ENCODE measurements at places on chromosomes 3 and 15.

- DNase-seq = peak; percentile 6
Measured at GRCh38 chr15:66253418-66254088, at the start of gene MEGF11. TSS of gene MEGF11 (minus strand) at chr15:66253750. CDS start at chr15:66128403, 125,347 bp downstream.

DNA sequence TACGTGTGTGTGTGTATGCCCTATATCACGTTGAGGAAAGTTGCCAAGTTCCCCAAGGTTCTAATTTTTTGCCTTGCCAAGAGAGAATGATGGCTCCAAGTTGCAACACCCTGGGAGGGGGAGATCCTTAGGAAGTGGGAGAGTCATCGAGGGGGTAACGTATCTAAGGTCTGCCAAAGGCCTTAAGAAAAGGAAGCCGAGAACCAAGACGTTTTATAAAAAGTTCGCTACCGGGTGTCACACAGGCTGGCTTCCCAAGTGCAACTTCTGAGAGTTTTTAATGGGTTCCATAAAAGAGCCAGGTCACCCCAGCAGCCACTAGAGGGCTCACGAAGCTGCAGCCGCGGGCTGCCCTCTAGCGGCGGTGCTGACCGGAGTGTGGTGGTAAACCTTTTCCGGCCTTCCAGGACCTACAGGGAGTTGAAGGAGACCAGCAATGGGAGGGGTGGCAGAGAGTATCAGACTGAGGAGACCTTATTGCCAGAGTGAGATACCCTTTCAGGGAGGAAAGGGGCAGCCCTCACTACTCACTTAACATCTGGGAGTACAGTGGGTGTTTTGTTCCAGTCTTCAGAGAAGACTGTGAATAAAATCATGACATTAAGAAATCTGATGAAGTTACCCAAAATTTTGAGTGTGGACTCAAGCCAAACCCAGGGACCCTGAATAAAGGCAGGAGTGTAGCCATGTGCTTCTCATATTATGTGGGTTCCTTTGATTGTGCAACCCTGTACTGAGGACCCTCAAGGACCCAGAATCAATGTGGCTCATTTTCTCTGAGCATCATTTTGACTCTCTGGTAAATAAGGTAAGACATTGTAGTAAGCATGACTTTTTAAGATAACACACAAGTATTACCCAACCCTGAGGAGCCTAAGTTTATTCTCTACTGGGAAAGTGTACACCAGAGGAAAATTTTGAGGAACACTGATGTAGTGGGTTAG, 2.5 kb upstream of the RFX7 start:
- DNase-seq = peak; percentile 84

GRCh38 chr3:195013411-195014361, 257.3 kb downstream of the XXYLT1 start:
- DNase-seq = no peak

- DNase-seq = peak; percentile 3
Measured at GRCh38 chr15:90895571-90896117, 7.5 kb upstream of the MAN2A2 start.

DNA sequence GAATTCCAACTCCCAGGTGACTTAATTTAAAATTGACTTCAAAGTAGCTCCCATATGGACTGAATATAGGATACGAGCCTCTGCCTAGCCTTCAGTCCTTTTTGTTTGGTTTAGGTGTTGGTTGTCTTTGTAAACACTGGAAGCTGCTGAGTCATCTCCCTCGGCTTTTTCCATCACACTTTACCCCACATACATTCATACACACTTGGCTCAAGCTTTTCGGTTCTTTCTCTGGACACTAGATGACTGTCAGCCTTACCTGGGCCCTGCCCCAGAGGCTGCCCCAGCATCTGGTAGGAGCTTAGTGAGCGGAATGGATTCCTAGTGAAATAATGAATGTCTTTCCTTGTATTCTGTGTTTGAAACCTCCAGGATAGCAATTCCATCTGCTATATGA, 201.5 kb upstream of the IL12A start:
- DNase-seq = no peak

DNA sequence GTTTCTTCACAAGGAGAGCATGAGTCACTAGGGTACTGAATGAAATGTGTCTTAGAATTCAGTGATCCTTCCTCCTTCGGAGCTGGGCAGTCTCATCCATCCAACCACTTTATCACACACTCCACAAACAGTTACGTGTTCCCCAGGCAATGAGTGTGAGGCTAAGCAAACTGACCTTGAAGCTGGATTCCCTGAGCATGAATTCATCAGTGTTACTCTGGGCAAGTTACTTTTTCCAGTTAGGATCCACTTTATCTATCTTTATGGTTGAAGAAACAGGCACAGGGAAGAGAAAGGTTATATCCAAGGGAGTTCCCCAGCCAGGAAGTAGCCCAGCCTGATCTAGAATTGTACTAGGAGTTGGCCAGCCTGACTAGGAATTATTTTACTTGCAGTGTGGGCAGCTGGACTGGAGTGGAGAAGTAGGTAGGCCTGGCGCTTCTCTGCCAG, 17.1 kb upstream of the GCNT3 start:
- DNase-seq = no peak

DNA sequence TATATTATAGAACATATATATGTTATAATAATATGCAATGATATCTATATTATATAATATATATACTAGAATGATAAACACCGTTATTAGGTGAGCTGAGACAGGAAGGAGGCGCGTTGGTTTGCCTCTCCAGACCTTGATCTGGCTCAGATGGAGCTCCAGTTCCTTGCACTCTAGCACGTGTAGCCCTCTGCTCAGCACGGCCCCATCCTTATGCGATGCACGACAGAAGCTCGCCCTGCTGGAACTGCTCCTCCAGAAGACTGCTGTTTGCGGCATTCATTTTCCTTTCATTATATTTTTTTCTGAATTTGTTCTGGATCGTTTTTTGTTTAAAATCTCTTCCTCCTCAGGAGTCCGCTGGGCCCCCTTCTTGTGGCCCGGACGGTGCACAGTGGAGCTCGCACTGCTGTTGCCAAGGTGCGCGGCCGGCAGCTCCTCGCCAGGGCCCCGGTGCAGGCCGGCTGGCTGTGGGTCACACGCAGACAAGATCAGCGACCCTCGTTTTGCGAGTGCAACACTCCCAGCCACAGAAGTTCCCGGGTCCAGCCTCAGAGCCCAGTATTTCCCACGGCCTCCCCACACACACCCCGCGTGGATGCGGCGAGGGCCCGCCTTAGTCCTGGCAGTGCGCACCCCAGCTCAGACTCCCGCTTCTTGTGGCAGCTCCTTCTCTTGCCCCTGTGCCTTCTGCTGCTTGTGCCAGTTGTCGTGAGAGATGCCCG, 112.2 kb downstream of the CHL1 start:
- no peak for DNase-seq

DNA sequence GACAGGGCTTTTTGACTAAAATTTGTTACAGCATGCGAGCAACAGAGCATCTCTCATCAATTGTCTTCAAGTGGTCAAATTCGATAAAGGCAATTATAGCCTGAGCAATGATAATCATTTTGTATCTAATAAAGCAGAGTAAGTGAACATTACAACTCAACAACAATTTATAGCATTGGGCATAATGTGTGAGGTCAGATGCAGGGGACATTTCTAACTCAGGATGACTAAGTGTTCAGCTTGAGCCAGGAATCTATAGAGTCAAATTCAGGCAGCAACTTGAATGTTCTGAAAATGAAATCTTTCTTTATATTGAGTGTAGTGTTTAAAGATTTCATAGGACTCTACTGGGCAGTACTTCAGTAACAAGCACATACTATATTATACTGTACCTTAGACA, 1226.0 kb downstream of the ZPLD1 start:
- DNase-seq = no peak

GRCh38 chr3:185561374-185561943, 9.1 kb upstream of the LIPH start:
- no peak for DNase-seq

DNA sequence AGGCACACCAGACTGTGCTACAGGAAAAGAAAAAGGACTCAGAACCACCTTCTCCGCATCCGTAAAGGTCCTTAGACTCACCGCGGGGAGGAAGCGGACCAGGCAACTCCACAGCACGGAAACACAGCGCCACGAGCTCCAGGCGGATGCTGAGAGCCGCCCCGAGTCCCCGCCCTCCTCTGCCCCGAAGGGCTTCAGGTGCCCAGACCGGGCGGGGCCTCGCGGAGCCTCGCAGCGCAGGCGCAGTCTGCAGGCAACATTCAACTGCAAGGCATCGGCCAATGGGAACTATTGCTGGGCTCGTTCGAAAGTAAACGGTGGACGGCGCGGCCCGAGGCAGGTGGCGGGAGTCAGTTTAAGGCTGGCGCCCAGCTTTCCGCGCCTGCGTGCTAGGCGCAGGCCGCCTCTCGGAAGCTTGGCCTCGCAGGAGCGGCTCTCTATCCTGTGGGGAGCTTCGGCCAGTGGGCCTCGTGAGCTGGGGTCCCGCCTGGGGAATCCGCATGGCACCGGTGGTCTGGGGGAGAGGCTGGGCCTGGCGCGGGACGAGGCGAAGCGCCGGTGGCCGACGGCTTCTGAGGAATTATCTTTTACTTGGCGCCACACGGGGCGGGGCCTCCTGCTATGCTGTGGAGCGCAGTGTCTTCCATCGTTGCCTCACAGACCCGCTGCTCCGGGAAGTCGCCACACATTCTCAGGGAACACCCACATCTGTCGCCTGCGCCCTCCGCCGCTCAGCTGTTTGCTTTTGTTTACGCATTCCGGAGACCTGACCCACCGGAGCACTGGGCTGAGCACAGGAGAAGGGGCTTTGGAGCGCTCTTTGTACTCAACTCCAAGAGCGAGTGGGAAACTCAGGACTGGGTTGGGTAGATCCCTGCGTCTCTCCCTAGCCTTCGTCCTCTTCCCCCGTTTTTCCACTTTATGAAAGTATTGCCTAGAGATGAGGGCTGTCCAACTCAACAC, at the start of gene TRIM59:
Gene TRIM59, minus strand, starts transcription at position 151 of the 963 bp plus-strand sequence. CDS start 10,603 bp downstream, outside the sequence.
- DNase-seq = peak; percentile 65

DNA sequence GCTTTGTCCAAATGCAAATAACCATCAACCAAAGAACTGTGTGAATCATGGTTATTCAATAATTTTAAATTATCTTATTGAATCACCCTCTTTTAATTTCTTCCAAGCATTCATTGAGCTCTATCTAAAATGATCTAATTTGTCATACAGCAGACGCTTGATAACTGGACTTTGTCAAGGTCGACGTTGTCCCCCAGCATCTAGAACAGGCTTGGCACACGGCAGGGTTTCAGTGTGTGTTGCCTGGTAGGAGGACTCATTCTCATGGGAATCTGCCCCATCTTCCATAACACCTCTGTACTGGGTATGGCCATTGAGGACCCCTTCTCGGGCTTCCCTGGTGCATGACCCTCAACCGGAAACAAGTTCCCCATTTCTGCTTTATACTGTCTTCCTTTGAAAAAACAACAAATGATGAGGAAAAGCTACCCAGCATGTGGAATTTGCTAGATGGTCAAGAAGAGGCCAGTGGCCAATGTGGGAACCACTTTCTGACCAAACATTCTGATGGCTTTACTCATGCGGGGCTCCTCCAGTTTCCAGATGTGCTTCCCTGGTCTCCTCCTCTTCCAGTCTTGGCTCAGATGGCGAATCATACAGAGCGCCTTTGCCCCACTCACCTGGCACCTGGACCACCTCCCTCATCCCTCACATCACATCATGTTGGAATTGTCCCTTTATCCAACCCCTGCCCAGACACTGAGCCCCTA, 41.7 kb upstream of the SEC22A start:
- DNase-seq = no peak

- no peak for DNase-seq
Measured at GRCh38 chr15:40806672-40807027, 239 bp upstream of the ZFYVE19 start.

DNA sequence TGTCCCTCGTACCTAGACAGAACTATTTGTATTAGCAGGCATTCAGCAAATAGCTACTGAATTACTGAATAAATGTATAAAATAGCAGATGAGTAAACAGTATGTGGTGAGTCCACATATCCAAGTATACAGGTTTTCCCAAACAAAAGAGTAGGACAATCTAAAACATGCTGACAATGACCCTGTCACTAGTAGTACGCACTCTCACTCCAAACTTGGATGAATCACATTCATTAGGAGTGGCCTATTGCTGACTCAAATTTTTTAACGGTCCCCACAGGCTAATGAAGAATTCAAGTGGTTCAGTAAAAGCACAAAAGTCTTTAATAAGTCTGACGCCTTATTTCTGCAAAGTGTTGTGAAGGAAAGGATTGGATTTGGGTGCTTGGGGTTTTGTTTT, 449.3 kb upstream of the THBS1 start:
- no peak for DNase-seq

- DNase-seq = no peak
Measured at GRCh38 chr3:40035177-40035576, 225.8 kb downstream of the MYRIP start.

GRCh38 chr3:36677331-36678007, 86.9 kb downstream of the DCLK3 start:
- no peak for DNase-seq

GRCh38 chr15:64617727-64618126, 157.3 kb downstream of the ZNF609 start:
- no peak for DNase-seq

DNA sequence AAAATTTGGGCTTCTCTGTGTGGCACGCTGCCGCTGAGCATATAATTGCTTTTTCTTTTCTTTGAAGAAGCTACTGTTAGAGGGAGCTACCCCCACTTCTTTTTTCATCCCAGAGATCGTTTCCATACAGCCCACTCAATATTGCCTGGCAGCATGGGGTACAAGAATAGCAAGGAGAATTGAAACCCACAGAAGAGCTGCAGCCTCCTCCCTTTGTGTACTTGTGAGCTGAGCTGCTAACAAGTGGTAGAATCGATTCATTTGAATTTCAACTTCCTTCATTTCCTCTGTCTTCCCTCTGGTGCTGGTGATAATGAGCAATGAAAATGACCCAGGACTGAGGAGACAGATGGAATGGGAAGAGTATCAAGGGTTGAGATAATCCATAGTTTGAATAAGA, 64.9 kb downstream of the LRRC3B start:
- DNase-seq = no peak

DNA sequence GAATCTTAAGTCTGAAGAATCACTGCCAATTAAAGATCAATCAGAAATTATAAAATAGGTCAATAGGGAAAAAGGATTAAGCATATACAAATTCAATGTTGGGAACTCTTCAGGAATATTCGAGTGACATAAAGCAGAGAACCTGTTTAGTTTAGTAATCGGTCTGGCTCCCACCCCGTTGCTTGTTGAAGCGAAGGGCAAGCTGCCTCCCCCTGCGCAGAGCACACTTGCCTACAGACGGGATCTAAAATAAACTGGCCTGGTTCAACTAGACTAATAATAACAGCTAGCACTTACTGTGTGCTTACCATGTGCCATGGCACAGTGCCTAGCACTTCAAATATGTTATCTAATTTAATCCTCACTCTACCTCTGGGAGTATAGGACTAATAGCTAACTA, 8.6 kb downstream of the SEMA6D start:
- no peak for DNase-seq

- DNase-seq = no peak
Measured at GRCh38 chr3:40267937-40268724, 41.4 kb upstream of the EIF1B start.

GRCh38 chr3:39639344-39640236, 169.8 kb upstream of the MYRIP start:
- no peak for DNase-seq

- no peak for DNase-seq
Measured at GRCh38 chr3:149371001-149371722, 6.3 kb downstream of the TM4SF1 start.

Data from NCI-H774 (cell line).